ENCODE measurements at places on chromosomes 6 and 20. TPM values are rescaled to one million over a fixed set of nuclear protein-coding genes. Genes with fewer than 3 reads are reported as not detected.

DNA sequence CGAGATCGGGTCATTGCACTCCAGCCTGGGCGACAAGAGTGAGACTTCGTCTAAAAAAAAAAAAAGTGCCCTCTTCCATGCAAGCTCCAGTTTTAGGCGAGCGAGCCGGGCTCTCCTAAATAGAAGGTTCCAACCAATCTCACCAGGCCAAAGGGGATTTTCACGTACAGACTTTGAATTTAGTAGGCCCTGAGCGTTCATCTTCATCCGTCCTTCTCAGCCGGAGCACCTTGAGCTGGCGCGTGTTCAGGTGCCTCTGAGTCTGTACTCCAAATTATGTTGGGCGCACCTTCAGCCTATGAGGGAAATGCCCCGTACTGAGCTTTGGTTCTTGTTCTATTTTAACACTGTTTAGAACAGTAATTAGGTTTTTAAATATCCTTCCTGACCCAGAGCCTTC lies 817 bp upstream of the TAP2 start:
- no peak for DNase-seq

GRCh38 chr6:38773338-38773737 lies 58.2 kb downstream of the DNAH8 start:
- DNase-seq, result no peak

GPR63 gene
- total RNA-seq, result 0.25 TPM

DNA sequence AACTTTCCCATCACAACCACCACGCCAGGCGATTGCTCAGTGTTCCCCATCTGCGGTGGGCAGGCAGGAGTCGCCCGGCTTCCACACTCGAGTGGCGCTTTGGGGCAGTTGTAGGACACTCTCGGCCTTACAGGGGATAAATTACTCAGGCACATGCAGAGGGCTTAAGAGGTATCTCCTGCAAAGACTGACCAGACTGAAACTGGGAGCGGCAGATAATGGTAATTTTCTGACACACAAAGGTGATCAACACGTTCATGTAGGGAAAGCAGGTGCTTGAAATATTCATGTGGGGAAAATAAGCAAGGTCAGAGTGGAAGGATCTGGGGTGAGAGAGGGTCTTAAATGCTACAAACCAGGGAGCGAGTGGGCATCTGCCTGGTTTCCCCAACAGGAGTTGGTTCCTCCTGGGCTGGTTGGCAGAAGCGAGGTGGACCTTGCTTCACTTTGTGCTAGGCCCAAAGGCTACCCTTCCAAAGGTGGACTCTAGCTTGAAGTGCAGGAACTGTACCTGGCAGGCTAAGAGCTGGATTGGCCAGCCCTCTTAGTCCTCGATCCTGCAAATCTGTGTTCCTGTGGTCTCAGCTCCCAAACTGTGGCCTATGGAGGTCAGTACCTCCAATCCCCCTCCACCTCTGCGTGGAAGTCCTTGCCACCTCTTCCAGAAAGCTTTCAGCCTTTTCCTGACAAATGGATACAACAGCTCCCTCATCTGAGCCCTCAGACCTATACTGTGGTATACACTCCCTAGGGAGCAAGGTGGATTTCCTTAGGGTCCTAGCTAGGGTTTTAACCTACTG lies 16.7 kb downstream of the PLAGL2 start:
- DNase-seq, result no peak

GRCh38 chr6:76708641-76709331 lies 636.3 kb upstream of the IMPG1 start:
- no peak for DNase-seq

- no peak for DNase-seq
Observed at GRCh38 chr20:61500791-61501321, 248.8 kb downstream of the CDH4 start.

GRCh38 chr20:5484926-5485325 lies 168.2 kb upstream of the PROKR2 start:
- no peak for DNase-seq

DNA sequence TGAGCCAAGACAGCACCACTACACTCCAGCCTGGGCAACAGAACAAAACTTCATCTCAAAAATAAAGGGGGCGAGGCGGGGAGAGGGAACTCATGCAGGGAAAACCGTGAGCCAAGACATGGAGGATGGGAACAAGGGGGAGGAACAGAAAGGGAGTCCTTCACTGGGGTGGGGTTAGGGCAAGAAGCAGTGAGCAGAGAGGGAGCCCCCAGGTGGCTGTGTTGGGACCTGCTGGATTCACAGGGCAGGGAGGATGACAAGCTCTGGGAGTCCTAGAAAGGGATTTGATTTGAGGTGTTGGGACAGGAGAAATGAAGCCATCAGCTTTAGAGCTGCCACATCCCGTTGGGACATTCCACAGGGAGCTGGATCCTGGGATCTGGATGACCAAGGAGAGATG lies 90.6 kb upstream of the TOP1 start:
- DNase-seq, result no peak

DNA sequence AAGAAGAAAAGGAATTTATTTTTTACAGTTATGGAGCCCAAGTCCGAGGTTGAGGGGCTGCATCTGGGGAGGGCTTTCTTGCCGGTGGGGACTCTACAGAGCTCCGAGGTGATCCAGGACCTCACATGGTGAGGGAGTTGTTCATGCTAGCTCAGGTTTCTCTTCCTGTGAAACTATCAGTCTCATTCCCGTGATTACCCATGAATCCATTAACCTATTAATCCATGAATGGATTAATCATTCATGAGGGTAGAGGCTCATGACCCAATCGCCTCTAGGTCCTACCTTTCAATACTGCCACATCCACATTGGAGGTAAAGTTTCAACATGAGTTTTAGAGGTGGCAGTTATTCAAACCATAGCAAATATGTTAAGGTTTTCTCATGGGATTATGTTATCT lies 3.8 kb downstream of the DSE start:
- DNase-seq, result no peak

DNA sequence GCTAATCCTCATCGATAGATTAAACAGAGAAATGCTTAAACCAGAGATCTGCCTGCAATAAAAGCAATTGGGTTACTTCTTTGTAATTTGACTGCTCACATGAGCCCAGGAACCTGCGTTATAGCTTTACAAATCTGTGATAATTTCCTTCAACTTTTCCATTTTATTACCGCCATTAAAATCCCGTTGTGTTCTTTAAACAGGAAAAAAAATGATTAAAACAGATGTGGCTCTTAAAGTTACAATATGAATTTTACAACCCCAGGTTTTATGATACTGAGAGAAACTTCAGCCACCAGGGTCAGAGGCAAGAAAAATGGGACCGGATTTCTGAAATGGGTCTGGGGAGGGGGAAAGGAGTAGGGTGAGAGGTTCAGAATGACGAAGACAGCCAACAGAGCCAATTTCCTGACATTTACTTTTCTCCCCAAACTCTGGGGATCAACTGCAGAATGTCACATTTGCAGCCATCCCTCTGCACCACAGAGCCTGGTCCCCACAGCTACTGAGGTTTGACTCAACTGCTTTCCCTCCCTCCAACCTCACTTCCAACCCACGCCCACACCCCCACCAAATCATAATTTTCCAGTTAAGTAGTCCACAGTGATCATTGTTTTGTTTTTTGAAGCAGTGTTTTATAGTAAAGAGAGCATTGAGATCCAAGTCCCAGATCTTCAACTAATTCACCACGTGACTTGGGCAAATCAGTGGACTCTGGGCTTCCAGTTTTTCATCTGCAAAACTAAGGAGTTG lies 77.6 kb upstream of the EYA2 start:
- DNase-seq, result no peak

GRCh38 chr6:65416621-65417020 lies 290.4 kb downstream of the EYS start:
- no peak for DNase-seq

GRCh38 chr6:423799-424345 lies 32.3 kb downstream of the IRF4 start:
- DNase-seq, result no peak

GCNT2 gene
- total RNA-seq, result 3.4 TPM

ADTRP gene
- total RNA-seq, result 23.9 TPM

TTLL9 gene
- not detected for total RNA-seq

- DNase-seq, result no peak
Observed at GRCh38 chr6:2454180-2454579, 208.8 kb upstream of the GMDS start.

DNA sequence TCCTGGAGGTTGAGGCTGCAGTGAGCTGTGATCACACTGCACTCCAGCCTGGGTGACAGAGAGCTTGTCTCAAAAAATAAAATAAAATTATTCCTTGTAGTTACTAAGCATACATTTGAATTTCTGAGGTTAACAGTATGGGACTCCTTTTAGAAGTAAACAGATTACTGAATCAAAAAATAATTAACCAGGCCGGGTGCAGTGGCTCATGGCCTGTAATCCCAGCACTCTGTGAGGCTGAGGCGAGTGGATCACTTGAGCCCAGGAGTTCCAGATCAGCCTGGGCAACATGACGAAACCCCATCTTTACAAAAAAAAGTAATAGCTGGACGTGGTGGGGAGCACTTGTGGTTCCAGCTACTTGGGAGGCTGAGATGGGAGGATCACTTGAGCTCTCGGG lies 22.1 kb upstream of the EEF1A1 start:
- no peak for DNase-seq

- no peak for DNase-seq
Observed at GRCh38 chr6:41626022-41626421, 12.2 kb upstream of the MDFI start.

GRCh38 chr6:6736791-6737654 lies 148.5 kb downstream of the LY86 start:
- DNase-seq, result no peak

DNA sequence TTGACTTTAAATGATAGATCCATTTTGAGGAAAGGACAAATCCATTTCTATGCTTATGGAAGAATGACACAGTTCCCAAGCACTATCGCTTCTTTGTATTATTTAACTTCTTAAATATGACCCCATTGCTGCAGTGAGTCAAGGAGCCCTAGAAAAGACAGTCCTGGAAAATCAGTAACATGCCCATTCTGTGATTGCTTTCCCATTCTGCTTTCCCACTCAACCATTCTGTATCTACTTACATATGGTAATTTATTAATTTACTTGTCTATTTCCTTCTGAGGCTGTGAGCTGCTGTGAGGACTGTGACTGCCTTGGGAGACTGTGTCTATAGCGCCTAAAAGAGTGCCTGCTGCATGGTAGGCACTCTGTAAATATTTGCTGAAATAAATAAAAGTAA lies 85.4 kb upstream of the TMEM30A start:
- no peak for DNase-seq

- DNase-seq, result no peak
Observed at GRCh38 chr6:137254966-137255365, 35.8 kb upstream of the IFNGR1 start.

- no peak for DNase-seq
Observed at GRCh38 chr6:161748535-161749416, 474.9 kb upstream of the AGPAT4 start.

DNA sequence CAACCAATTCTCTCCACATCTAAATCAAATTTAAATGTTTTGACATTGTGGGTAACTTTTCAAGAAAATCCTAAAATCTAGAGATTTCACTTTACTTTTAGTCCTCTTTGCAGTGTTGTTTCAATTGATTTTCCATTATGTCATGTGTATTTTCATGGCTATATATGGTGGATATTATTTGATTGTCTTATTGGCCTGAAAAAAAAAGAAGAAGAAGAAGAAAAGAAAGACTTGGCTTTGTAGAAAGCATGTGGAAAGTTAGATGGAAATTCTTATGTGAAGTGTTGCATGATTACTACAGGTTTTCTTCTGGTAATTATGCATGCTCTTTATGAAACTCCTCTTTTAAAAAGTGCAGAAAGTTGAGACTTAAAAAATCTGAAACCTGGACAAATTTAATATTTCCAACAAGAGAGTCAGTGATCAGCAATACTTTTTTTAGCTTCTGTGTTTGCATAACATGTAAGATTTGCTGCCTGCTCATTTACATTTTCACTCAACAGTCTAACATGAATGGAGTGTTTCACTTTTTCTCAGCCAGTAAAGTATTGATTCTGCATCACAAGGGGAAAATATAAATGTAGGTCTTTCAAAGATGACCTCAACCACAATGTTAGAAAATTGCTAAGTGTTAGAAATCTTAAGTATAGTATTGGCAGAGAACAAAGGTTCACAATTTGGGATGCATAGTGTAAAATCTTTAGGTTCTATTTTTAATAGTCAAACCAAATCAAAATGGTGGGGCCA lies 438.7 kb downstream of the BCKDHB start:
- no peak for DNase-seq

DNA sequence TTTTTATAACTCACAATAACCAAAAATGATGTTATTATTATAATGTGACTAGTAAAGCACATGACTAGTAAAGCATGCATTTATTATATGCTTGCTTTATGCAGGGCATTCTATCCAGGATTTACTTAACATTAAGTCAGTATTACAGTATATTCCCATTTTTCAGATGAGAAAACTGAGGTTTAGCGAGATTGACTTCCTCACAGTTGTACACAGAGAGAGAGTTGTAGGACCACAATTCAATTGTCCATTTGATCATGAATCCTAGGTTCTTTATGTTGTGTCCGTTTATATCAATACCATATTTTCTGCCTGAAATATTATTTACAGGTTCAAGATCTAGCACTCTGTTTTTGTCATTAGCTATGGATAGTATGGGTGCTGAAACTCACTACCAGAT lies 301.5 kb downstream of the PRL start:
- DNase-seq, result no peak

- no peak for DNase-seq
Observed at GRCh38 chr20:8782804-8783203, 286.1 kb upstream of the PLCB4 start.

STMN3 gene
- total RNA-seq, result 121 TPM

ATP6V1G2 gene
- total RNA-seq, result 4.1 TPM

DNA sequence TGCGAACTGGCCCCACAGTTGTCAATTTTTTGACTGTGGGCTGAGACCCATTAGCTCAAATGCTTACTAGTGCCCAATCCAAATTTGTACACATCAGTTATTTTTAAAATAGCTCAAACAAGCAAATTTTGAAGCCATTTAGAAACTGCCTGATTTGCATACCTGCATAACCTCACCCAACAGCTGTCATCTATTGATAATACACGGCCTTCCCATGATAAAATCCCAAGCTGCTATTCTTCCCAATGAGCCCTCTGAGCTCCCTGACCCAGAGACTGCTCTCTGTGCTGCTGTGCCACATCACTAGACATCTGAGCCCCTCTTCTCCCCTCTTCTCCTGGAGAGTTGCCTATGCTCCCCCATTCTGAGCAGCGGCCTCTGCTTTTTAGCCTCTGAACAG lies 140.5 kb upstream of the EEF1E1 start:
- DNase-seq, result no peak

RAD21L1 gene
- 0.88 TPM for total RNA-seq

GRCh38 chr6:11592294-11592906 lies 54.9 kb downstream of the TMEM170B start:
- no peak for DNase-seq

DNA sequence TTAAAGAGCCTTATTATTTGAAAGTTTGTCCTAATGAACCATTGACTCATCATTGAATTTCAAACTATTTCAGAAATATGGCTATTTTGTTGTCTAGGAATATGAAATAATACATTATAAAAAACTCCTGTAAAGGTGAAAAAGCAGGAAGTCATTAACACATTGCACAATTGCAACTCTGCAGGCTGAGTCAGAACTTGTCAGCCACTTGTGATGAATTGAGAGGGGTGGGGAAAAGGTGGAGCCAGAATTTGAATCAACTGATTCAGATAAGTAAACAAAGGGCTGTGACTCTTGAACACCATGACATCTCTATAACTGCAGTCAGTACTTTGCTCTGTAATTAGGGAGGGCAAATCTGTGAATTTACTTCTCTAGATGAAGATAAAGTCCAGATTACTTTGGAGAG lies 6.0 kb downstream of the C6orf141 start:
- DNase-seq, result no peak

- peak; percentile 34 for DNase-seq
Observed at GRCh38 chr6:137661601-137662000, 167.4 kb upstream of the OLIG3 start.

CST3 gene
- total RNA-seq, result 9.0 TPM
